ENCODE measurements at places on chromosomes 2 and 18.

- no peak for DNase-seq
These were observed 16.9 kb upstream of the ZNF804A start for GRCh38 chr2:184581391-184581790.

DNA sequence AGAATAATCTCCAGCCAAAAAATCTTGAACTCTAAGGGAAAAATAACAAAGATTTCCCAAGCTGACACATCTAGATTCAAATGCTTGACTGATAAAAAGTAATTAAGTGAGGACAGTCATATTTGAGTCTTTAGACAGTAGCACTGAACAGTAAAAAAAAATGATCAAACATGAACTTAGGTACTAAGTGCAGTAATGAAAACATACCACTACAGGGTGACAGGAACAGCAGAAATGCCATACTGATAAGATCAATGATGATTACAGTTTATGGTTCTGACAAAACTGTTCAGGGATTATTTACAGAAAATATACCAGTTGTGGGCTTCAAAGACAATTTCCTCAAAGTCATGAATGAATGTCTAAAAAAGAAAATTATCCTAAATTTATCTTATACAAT, 80.3 kb downstream of the OSBPL1A start:
- no peak for DNase-seq

DNA sequence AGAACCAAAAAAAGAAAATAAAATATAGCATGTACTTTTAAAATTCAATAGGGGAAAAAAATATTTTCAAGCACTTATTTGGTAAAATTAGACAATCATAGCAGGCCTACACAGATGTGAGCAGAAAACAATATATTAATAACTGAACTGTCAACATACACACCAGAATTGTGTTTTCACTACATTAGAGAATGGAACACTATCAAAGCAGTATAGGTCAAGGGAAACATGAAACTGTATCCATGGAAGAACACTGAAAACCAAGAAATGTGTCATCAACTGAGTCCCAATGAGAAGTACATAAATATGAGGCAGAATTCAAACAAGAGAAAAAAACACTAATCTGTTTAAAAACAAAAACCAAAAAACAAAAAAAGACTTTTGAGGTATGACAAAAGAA, 132.4 kb downstream of the USP34 start:
- DNase-seq = no peak

GRCh38 chr2:106555053-106555452, 67.9 kb downstream of the CD8B2 start:
- DNase-seq = no peak

DNA sequence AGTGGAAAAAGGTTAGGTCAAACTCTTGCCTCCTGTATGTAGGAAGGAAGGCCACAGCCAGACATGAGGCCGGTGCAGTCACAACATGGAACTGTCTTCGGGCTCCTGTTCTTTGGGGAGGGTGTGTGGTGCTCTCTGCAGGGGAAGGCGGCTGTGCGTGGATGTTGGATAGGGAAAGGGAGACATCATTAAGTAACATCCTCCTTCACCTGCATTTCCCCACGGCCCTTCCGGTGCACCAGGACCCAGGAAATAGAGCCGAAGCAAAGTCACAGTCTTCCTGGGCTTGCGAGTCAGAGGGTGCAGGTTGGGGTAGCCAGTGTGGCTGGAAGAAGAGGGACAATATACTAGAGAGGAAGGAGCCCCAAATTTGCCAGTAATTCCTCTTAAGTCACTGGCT, 78.9 kb upstream of the SMAD7 start:
- no peak for DNase-seq

- DNase-seq = no peak
These were observed 353.9 kb downstream of the PID1 start for GRCh38 chr2:228917220-228917619.

DNA sequence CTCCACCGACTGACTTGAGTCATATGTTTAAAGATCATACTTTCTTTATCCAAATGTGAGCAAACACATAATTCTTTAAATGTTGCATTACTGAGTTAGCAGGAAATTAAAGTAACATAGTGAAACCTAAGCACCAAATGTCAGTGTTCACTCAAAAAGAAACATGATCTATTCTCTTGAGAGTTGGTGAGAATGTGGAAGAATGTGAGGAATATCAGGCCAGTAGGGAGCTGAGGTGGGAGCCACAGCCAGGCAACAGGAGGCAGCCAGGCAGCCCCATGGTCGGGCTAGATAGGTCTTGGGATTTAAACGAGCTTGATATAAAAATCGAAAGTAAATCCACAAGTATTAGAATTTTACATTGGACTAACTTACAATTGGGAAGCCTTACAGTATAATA, 198.1 kb upstream of the SH3BP4 start:
- DNase-seq = no peak

GRCh38 chr2:58904095-58904494, 663.0 kb upstream of the FANCL start:
- DNase-seq = no peak

GRCh38 chr2:40642237-40642636, 190.3 kb upstream of the SLC8A1 start:
- DNase-seq = no peak

GRCh38 chr2:166334805-166335204, 40.9 kb downstream of the SCN9A start:
- DNase-seq = no peak

DNA sequence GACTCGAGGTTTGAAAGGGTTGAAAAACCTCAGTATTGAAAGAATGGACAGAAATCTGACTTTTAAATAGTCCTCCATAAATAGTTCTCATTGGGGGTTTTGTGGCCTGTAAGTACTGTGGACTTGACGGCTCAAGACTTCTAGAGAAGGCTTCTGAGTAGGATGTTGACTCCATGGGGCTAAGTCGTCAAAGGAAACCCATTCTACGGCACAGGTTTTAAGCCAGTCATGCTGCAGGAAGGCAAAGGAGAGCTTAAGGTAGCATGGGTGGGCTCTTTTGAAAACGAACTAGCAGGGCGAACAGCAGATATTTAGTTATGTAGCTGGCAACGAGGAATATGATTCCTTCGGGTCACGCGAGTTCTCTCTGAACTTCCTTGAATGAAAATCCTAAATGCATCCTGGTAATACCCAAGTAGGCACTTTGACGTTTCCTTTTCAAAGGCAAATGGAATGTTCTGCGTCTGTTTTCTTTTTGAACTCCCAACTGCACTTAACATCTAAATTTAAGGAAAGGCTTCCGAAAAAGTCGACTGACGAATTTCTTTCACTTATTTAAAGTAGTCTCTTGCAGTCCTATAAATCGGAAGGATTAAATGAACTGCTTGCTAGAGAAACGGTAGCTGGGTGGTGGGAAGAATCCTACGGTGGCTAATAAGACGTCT, 1.1 kb upstream of the NEDD4L start:
- no peak for DNase-seq

GRCh38 chr18:52531836-52532235, 191.8 kb downstream of the DCC start:
- DNase-seq = no peak

- DNase-seq = no peak
These were observed 478.9 kb downstream of the EIPR1 start for GRCh38 chr2:2898744-2899143.

- DNase-seq = no peak
These were observed 658.9 kb upstream of the NXPH2 start for GRCh38 chr2:139439100-139439499.

DNA sequence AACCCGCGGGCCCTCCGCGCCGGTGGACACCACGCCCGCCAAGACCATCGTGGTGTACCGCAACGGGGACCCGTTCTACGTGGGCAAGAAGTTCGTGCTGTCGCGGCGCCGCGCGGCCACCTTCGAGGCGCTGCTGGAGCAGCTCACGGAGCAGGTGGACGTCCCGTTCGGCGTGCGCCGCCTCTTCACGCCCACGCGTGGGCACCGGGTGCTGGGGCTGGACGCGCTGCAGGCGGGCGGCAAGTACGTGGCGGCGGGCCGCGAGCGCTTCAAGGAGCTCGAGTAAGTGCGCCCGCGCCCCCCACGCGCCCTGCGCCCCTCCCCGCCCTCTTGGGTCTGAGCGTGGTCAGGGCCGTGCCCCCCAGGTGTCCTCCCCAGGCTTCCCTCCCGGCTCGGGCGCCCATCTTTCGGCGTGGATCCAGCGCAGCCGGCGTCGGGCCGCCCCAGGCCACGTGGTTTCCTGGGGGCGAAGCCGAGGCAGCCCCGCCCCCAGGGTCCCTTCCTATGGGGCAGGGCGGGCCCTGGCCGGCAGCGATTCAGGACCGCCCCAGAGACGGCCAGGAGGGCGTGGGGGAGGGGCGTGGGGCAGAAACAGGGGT, 481 bp downstream of the DCDC2C start:
- DNase-seq = no peak

DNA sequence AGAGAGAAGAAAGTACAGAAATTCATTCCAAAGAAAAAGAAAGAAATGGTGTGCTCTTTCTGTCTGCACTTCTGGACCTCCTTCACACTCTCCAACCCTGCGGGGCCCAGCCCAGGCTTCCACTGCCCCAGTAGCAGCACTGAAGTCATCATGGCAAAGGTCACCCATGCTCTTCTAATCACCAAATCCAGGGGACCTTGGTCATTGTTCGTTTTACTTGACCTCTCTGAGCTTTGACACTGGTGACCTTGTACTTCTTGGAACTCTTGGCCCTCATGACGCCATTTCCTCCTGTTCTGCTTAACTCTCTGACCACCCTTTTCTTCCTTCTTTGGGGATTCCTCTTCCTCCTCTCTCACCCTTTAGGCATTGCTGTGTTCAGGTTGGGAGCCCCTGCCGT, 105.6 kb downstream of the SMAD7 start:
- DNase-seq = no peak

GRCh38 chr2:160228141-160228917, 28.3 kb upstream of the ITGB6 start:
- DNase-seq = no peak

- no peak for DNase-seq
These were observed 71.1 kb downstream of the CIB4 start for GRCh38 chr2:26570083-26570430.

GRCh38 chr2:225735844-225736243, 336.3 kb downstream of the NYAP2 start:
- peak; percentile 1 for DNase-seq

- no peak for DNase-seq
These were observed 73.8 kb upstream of the PROKR1 start for GRCh38 chr2:68569604-68570003.

- DNase-seq = no peak
These were observed 30.5 kb downstream of the DDX1 start for GRCh38 chr2:15622214-15622613.

DNA sequence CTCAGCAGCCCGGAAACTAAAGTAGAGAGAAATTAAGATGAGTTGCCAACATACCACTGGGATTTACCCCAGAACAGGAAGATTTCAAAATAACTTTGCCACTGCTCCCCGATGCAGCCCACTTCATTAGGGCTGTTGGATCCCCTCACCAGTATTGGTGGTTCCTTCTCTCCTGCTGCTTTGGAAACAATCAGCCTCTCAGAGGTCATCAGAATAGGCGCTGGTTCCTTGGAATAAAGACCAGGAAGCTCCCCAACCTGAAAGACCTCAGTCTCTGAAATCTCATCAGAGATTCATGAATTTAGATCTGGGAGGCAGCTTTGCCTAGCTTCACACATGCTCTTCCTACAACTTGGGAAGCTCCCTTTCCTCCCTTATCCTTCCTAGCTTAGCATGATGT, 332.4 kb downstream of the STK39 start:
- DNase-seq = no peak

- DNase-seq = no peak
These were observed 290.2 kb upstream of the PARD3B start for GRCh38 chr2:204255071-204255470.

DNA sequence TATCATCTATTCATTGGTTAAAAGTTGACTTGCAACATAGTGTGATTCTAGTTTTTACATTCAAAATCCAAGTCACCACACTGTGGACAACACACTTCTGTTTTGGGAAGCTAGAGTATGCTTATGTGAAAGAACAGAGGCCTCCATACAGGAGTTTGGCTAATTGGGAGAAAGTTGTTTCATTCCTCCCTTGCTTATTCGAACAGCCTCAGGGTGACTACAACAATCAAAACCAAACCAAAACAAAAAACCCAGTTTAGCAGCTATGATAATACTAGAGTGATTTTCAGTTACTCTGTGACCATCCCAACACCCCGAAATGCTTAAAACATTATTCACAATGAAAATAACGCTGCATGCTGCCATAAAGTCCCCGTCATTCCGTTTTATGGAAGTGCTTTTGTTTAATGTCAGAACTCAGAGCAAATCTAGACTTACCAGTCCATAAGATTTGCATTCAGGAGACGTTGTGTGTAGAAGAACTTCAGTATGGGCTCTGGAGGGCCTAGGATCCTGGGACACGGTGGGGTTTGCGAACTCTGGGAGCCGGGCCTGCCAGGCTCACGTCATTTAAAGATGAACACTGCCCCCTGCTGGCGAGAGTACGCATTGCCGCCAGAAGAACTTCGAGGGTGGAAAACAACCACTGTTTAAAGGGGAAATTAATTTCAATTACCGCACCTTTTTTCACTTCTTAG, 111.4 kb downstream of the FTCDNL1 start:
- DNase-seq = peak; percentile 48

GRCh38 chr2:112220831-112221230, 34.0 kb downstream of the ZC3H8 start:
- no peak for DNase-seq

DNA sequence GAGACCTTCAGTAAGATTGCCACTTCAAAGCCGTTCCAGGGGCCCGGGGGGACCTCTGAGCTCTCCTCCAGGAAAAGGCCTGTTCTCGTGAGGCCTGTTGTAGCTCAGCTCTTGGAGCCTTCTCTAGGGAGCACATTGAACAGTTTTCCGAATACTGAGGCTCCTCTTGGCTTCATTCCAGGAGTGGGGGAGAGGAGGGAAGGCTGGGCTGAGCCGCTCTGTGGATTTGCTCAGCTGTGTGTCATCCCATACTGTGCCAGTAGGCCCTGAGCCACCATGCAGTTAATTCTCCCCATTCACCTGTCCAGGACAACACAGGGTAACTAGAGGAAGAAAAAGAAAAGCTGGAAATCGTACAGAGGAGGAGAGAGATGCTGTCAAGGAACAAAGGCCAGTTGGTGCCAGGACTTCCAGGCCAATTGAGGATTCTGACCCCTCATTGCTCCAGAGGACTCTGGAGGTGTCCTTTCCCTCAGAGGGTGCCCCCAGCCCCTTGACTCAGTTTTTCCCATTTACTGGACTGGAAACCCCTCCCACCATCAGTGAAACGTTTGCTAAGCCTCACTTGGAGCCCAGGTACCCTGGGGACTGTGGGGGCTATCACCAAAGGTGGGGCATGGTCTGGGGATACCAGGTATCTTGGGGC, 41.4 kb downstream of the HS1BP3 start:
- peak; percentile 29 for DNase-seq

GRCh38 chr2:46197672-46198071, 99.5 kb upstream of the EPAS1 start:
- no peak for DNase-seq

DNA sequence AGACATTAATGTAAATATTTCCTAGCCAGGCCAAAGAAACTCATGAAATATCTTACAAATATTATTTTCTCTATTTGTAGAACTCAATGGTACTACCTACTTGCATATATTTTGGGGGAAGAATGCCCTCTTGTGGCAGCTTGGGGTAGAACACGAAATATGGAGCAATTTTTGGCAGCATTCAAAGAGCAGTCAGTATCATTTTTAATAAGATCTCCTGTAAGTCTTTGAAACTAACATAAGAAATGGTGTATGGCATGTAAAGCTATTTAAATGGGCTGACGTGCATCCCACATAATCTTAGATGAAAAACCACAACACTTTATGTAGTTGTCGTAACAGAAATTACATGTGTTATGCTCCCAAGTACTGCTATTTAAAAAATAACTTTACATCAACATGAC, 62.3 kb upstream of the CCDC195 start:
- DNase-seq = peak; percentile 14
